NCI-H187 treated with DMSO at 0.1 percent for 48 hours (cell line): ENCODE measurements at places on chromosomes 16 and 17.

DNA sequence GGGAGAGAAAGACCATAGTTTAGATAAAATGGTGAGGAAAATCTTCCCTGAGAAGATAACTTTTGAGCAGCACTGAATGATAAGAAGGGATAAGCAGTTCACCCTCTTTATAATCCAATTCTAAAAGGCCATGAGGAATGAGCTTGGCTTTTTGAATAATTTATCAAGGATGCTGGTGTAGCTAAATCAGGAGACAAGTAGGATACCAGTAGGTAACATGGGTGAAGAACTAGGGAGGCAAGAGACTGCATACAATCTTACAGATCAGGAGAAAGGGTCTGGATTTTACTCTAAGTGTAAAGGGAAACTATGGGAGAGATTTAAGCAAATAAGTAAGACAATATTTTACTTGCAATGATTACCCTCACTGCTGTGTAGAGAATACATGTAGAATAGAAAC, 60.7 kb downstream of the MED13 start:
- DNase-seq = no peak

- no peak for DNase-seq
These were observed 394.8 kb downstream of the KCNJ2 start for GRCh38 chr17:70564006-70564620.

DNA sequence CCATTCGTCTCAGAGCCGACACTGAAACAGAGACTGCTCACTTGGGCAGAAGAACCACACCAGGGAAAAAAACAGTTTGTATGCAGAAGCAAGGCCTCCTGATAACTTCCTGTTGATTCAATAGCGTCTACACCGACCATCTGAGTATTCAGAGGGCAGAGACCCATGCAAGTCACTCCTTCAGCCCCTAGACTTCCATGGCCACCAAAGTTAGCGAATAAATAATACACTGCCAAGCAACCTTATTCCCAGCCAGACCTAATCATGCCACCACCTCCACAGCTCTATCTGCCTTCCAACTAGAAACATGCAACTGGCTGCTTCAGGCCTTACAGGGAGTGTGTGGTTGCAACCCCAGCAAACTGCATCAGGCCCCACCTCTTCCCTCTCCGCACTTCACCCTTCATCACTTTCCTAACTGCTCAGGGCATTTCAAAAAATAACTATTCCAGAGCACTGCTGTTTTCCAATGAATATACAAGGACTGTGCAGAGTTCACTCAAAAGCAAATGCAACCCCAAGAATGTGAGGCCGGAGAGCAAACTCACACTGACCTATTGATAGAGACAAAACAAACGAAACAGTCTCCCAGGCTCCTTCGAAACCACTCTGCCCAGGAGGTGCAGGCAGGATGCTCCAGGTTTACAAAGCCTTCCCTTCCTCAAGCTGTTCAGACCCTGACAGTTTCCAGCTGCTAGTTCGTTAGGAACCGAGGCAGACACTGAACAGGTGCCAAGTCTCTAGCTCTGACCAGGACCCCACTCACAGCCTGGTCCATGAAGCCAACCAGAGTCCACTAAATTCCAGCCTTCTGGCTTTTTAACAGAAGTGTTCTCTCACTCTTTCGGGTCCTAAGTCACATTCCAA, 3.6 kb downstream of the USP7 start:
- DNase-seq = no peak

DNA sequence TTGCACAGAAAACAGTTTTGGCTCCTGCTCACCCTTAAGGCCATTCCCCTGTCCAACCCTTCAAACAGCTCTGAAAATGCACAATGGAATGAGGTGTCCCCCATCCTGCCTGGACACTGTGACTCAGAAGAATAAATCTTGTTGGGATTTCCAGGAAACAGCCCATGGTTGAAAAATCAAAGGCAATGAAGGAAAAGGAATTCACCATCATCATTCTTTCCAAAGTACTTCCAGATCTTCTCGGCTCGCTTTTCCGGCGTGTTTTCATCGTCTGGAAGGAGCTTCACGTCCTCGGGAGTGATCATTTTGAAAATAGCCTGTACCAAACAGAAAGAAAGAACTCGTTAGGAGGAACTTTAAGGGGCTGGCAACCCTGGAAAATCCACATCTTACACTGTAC, 4.3 kb downstream of the RCVRN start:
- DNase-seq = no peak

GRCh38 chr17:27357236-27357635, 63.3 kb downstream of the WSB1 start:
- no peak for DNase-seq
